SW 1271 (cell line): ENCODE measurements at places on chromosomes 5 and 9.

DNA sequence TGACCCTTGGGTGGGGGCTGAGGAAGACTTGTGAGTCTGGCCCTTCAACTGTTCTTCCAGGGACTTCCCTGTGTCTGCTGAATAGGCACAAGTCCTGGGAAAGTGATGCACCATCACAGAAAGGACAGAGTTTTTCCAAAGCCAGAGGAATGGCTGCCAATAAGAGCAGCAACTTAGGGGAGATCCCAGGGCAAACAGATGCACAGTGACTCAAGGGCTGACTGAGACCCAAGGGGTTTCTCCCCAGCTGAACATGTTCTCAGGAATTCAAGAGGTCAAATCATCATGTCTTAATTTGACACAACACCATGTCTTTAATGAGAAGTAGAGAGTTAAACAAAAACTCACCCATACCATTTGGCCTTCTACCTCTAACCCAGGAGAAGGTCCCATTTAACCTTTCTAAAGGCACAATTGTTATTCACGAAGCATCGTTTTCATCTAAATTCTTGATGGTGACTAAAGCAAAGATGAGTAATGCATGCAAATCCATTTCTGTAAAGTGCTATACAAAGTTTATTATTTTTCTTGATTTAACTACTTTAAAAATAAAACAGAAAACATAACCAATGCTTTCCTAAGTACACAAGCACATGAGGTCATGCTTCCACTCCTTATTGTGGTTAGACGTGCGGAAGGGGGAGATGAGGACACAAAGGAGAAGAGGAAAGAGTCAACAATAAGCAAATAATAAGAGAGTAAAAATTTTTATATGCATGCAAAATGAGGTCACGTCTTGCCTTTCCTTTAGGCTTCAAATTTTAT is 324.1 kb downstream of the PLK2 start:
- DNase-seq, result no peak

DNA sequence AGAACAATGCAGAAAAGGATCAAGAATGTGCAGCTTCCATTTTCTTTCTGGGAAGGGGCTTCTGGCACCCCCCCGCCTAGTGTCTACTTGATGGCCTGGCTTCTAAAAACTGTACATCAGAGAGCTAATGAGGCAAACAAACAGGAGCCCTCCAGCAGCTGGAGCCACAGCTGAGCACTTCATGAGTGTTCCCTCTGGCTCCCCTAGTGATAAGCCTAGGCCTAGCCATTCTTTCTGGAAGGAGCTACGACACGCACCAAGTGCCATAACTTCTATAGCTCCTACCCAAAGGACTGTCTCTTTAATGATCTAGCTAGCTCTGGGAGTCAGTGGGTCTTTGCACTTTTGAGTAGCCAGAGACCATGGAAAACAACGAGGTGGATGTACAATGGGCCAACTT is 66.1 kb downstream of the DNAH5 start:
- no peak for DNase-seq

- no peak for DNase-seq
These were observed 22.4 kb downstream of the ELOVL7 start for GRCh38 chr5:60821488-60822284.

DNA sequence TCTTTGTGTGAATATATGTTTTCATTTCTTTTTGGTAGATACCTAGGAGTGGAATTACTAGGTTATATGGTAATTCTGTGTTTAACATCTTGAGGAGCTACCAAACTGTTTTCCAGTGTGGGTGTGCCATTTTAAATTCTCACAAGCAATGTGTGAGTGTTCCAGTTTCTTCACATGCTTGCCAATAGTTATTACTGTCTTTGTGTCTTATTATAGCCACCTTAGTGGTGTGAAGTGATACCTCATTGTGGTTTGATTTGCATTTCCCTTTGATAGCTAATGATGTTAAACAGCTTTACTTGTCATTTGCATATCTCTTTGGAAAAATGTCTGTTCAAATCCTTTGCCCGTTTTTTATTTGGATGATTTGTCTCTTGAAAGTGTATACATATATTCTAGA is 513.0 kb downstream of the TMEM38B start:
- no peak for DNase-seq

DNA sequence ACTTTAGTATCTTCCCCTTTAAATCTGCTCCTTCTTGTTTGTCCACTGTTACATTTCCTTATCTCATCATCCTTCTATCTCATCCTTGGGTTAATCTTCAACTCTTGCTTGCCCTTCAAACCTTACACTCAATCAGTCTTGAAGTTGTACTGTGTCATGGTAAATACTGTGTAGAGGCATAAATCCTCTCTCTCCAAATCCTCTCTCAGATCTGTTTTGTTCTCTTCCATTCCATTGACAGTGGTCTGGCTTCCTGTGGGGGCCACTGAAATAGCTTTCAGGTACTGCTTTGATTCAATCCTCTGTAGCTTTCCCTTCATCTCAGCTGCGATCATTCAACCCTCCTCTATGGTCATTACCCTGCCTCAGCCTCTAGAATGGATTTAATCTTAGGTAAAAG is 104.0 kb downstream of the PLCXD3 start:
- DNase-seq, result no peak

- no peak for DNase-seq
These were observed 630 bp downstream of the POLE3 start for GRCh38 chr9:113409883-113410206.
